GM04504 (cell line): ENCODE measurements at places on chromosomes 2 and 18.

GRCh38 chr2:43605851-43606250 is 10.0 kb upstream of the THADA start:
- DNase-seq = no peak

DNA sequence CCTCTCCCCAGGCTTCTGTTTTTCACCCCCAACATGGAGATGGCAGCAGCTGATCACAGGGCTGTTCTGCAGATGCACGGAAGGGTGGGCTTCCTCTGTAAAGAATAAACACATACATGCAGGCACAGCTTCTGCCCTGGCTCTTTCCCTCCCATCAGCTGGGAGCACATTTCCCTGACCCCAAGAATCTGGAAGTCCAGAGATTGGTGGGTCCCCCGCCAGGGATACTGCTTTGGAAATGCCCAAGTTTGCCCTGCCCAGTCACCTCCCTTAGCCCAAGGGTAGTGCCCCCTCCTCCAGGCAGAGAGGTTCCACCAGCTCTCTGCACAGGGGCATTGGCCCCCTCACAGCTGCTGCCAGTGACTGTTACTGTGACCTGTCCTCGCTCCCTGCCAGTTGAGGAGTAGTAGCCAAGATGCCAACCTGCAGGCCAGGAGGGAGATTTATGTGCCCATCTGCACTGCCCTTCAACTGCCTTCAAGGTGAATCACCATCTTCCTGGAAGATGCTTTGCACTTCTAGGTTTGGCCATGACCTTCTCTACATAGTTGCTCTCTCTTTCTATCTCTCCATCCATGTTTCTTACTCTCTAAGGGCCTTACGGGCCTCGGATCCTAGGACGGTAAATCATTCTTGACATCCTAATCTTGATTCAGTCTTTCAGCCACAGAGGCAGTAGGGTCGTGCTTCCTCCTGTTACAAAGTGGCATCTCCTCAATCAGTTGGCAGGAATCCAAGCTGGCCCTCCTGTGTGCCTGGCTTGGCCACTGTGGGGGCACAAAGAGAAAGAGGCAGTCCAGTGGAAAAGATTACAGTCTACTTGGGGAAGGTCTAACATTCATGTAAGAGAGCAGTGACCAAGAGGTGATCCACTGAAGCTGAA is 121.8 kb downstream of the CTIF start:
- no peak for DNase-seq

DNA sequence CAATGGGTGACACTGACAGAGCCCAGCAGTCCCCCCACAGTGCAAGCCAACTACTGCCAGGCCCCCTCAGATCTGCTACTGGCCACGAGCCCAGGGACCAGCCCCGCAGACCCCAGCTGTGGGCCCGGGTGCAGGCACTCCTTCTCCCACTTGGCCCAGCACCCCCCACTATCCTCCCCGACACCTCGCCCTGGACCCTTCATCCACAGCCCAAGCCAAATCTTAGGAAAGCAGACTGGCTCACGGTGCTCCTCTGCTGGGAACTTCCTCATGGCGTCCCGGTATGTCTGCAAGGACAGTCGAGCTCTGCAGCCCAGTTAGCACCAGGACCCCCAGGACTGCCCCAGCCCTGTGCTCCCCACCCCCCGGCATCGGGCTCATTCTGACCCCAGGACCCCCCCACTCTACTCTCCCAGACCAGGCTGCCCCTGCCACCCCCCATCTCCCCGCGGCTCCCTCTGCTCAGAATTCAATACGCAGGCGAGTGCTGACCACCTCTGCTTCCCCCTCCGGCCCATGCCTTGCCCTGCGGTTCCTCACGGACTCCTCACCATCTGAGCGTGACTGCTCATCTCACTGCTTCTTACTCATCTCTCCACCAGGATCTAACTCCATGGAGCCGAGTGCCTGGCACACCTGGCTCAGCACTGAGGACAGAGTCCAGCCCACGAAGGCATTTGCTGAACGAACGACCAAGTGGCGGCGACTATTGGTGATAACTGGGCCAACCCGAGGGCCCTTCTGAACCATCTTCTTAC is 85.7 kb downstream of the PXDN start:
- no peak for DNase-seq

GRCh38 chr2:70608373-70608772 is 54.7 kb upstream of the TGFA start:
- DNase-seq = no peak

- DNase-seq = no peak
These were observed 53.8 kb downstream of the TGOLN2 start for GRCh38 chr2:85273738-85274731.

DNA sequence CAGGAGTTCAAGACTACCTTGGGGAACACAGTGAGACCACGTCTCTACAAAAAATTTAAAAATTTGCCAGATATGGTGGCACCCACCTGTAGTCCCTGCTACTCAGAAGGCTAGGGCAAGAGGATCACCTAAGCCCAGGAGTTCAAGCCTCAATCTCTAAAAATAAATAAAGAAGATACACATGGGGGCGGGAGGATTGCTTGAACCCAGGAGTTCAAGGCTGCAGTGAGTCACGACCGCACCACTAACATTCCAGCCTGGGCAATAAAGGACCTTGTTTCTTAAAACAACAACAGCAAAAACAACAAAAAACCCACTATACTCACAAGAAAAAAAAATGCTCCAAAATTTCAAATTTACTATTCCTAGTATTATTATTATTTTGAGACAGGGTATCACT is 10.0 kb upstream of the ICA1L start:
- DNase-seq = no peak

DNA sequence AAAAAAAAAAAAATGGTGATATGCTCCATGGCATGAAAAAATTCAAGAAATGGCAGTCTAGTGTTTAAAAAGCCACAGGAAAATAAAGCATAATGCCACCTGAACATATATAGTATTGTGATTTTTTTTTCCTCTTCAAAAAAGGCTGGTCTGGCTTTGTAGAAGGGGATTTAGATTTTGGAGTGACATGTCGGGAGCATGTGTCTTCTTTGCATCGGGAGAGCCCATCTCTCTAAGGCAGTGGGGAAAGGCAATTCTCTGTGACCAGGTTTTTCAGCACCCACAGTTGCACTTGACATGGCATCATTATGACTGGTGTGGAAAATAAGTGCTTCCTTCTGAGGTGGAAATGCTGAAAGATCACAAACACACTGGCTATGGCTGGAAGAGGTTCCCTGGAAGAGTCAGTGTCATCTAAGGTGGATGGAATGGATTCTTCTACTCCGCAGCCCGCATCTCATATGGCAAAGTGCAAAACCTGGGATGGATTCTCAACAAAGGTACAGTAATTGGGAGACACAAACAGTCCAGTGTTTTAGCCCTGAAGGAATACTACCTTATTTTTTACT is 172.5 kb downstream of the AGAP1 start:
- peak; percentile 80 for DNase-seq

DNA sequence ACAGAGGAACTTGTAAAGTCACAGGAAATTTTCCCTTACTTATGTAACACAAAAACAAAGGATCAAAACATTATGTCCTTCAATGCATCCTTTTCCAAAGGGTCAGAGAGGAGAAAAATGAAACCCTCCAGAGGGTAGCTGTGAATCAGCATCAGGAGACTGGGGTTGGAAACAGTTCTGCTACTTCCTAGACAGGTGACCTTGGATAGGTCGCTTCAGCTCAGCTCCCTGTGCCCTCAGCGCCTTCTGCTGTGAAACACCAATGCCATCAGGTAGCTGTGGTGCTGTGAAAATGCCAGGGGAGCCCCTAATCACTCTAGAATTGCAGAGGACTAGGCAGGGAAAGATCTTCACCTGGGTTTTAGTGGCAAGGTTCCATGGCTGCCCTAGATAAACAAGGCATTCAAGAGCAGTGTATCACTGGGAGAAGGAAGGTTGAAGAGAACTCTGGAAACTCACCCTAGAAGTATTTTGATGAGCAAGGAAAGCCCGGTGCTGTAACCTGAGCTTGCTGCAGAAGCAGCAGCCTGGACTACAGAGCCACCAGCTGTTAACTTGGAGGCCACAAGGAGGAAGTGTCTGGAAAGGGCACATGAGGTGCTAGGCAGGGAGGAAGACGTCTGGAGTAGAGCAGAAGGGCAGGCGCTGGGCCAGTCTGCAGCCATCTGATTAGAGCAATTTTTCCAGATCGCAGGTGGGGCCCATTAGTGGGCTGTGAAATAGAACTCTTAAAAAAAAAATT is 100.7 kb upstream of the MCFD2 start:
- peak; percentile 80 for DNase-seq

DNA sequence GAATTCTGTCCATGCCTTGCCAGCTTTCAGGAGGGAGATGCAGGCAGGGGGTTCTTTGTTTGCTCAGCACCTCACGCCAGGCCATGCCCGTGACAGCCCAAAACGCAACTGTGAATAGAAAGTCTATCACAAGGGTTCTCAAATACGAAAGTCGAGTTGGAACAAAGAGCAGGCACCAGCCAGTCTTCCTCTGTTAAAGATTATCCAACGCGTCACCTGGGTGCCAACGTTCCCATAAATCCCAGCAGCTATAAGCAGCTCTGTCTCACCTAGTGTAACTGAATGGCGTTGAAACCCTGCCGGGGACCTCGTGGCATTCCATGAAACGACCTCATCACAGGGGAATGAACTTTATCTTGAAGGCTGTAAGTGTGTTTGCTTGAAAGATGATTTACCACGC is 84.8 kb upstream of the GATA6 start:
- DNase-seq = no peak

GRCh38 chr2:126843081-126843480 is 55.6 kb upstream of the TEX51 start:
- DNase-seq = no peak

GRCh38 chr2:142745691-142746090 is 131.8 kb upstream of the KYNU start:
- no peak for DNase-seq

DNA sequence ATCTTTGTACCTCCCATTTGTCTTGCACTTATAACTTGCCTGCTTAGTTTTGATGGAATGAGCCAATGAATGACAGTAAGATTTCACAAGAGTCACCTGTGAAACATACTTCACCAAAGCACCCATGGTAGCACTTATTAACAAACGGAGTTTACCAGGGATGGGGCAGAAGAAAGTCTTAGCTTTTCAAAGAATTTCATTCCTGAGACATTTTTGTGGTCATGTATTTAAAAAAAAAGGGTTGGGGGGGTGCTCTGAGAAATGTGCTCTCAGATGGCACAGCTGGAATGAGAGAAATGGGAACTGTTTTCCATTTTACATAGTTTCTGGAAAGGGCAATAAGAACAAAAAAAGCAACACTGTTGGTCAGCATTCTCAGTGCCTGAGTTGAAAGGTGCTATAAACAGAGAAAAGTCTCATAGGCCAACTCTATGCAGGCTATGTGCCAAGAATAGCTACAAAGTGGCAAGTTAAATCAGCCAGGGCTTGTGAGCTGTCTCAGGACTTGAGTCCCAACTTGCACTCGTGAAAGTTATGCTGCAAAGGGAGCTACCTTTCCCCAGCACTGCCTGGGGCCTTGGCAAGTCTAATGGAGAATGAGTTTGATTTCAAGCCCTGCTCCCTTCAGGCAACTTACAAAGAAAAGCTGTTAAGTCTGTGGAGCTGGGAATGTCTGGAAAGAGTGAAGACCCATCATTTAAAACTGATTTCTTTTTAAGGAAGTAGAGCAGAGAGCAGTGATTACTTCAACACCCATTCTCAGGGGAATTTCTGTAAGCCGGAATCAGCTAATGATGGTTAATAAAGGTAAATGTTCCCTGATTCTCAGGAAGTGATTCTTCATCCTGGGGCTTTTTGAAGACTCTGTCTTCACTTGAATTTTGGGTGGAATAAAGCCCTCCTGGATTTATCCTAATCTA is 170.6 kb downstream of the SLC8A1 start:
- peak; percentile 78 for DNase-seq

- peak; percentile 1 for DNase-seq
These were observed 528.8 kb downstream of the CPS1 start for GRCh38 chr2:211085056-211085680.

DNA sequence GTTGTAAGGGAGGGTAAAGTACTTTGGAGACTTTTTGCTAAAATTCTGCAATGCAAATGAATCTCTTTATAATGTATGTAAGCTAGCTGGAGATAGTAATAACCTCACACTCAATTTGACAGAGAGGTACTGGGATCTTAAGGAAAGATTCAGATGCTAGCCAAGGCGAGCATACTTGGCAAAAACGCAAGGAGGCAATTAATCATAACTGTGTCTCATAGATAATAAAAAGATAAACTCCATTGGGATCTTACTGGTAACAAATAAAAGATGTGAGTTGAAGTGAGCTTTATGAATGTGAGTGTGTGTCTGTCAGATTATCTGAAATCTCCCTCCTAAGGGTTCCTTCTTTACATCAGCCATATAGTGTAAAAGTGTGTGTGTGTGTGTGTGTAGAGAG is 533.0 kb downstream of the TMX3 start:
- no peak for DNase-seq

- DNase-seq = peak; percentile 9
These were observed 37.2 kb upstream of the CFAP36 start for GRCh38 chr2:55482186-55482884.

DNA sequence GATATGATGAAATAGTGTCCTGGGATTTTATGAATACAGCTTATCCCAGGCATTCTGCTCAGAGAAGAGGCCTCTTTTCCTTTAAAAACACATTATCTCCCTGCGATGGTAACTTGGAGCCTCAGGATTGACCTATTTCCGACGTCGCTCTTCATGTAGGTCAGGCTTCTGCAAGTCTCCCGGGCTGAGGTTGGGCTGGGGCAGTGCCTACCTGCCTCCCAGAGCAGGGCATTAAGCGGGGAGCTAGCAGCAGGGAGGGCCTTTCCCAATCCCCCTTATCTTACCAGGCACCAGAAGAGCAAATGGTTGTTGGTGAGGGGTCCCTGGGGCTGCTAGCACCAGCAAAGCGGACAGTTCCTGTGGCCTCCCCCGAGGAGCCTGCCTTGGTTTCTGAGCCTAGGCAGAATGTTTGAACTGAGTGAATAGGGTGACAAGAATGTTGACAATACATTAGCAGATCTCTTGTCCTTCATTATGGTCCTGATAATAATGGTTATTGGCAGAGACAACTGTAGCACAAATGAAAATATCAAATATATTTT is 60.2 kb downstream of the TRPM8 start:
- DNase-seq = no peak

DNA sequence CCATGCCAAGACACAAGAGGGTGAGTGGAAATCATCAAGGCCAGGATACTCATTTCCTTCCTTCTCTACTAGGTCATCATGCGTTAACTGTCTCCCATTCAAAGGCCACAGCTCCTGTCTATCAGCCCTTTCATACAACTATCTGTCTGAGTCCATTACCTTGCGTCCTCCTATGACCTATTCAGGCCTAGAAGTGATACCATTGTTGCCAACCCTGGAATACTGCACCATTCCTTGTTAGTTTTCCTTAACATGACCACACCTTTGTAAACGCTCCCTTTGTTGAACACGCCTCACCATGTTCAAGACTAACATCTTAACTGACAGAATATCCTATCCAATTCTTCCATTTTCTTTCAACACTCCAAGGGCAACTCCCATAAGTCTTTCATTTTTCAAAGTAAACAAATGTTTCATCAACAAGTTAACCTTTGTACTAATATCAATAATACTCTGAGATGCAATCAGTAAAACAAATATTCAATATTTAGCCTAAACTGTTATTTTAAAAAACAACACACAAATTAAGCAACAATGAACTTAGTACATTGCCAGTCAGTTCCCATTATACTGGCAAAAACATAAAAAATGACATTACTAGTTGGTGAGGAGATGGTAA is 19.8 kb upstream of the LGALSL start:
- DNase-seq = no peak
